Fibroblast of skin of left quadriceps (primary cell): ENCODE measurements at places on chromosomes 2 and 18.

DNA sequence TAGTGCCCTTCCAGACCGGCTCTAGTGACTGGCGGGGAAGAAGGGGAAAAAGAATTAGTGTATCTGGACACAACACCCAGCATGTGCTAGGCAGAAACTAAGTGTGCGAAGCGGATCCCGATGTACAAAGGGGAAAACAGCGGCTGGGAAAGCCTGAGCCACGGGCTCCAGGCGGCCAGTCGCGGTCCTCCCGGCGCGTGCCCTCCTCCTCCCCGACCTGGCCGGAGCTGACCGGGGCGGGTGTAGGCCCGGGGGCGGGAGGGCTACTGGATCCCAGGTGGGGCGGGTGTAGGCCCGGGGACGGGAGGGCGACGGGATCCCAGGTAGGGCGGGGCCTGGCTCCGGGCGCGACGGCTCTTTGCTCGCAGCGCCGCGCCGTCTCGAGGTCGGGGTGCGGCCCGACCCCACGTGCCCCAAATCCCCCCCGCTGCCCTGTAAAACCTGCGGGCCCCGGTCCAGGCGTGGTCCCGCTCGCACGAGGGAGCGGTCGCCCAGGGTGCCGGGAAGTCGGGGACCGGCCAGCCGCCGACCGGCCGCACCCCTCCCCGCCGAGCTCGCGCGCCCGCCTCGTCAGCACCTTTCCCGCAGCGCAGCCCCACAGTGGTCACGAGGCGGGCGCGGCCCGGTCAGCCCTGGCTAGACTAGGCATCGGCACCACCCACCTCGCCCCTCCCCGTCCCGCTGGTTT lies 48.8 kb downstream of the C2orf42 start:
- DNase-seq, result no peak

DNA sequence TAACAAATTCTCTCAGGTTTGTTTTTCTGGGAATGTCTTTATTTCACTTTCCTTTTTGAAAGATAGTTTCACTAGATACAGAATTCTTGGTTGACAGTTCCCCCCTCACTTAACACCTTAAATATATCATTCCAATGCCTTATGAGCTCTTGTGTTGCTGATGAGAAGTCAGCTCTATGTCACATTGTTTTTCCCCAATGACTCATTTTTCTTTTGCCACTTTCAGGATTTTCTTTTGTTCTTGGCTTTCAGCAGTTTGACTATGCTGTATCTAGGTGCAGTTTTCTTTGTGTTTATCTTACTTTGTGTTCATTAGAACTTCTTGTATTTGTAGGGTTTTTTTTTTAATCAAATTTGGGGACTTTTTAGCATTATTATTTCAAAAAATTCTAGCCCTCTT lies 5.6 kb upstream of the RALBP1 start:
- DNase-seq, result no peak

- DNase-seq, result no peak
Measured at GRCh38 chr18:57352271-57352701, at the start of gene ST8SIA3. Gene ST8SIA3, plus strand, starts transcription at chr18:57352557. Its CDS starts 290 bp downstream, at chr18:57352847.

GRCh38 chr18:75871596-75871995 lies 444.1 kb upstream of the SMIM21 start:
- DNase-seq, result no peak
